ENCODE measurements at places on chromosomes 3 and 15. TPM values are rescaled to one million over a fixed set of nuclear protein-coding genes. Genes with fewer than 3 reads are reported as not detected.

The SEMA3F gene
- total RNA-seq: 10.8 TPM

The CCR2 gene
- total RNA-seq: 3.3 TPM

DNA sequence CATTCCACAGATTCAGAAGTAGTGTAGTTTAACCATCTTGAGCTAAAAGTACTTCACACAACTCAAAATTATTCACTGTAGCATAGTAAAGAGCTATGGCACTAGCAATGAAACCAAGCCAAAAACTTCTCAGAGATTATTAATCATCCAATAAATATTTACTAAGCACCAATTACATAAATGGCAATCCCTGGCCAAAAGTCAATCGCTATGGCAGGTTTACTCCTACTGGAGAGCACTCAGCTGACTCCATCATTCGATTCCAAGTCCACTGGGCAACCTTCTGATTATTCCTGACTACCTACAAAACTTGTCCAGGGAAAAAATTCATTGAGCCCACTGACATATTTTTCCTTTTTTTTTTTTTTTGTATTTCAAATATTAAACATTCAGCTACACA is 23.9 kb downstream of the ATP13A3 start:
- no peak for DNase-seq

The ADAMTSL3 gene
- total RNA-seq: 56.9 TPM

DNA sequence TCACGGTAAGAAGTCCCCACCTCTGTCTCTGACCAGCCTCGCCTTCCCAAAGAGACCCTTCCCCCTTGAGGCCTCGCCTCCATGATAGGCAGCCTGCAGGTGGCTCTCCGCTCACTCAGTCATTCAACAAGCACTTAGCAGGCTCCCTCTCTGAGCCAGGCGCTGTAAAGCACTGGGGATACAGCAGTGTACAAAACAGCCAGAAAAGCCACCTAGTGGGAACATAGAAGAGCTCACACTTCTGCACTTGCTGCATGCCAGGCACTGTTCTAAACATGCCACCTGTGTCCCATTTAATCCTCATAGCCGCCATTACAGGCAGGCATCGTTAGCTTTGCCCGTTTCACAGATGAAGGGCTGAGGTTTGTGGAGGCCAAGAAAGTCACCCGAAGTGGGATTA is 56.0 kb downstream of the SEMA3G start:
- no peak for DNase-seq

Measured in urinary bladder (tissue), 4 donors.